Left hindlimb (tissue), 1 donor: ENCODE measurements at places on chromosomes 13 and 19.

- no peak for DNase-seq
Observed at GRCh38 chr19:33191501-33191900, 2.6 kb upstream of the LRP3 start.

- DNase-seq = no peak
Observed at GRCh38 chr19:12237143-12237839, 57.4 kb downstream of the ZNF44 start.

DNA sequence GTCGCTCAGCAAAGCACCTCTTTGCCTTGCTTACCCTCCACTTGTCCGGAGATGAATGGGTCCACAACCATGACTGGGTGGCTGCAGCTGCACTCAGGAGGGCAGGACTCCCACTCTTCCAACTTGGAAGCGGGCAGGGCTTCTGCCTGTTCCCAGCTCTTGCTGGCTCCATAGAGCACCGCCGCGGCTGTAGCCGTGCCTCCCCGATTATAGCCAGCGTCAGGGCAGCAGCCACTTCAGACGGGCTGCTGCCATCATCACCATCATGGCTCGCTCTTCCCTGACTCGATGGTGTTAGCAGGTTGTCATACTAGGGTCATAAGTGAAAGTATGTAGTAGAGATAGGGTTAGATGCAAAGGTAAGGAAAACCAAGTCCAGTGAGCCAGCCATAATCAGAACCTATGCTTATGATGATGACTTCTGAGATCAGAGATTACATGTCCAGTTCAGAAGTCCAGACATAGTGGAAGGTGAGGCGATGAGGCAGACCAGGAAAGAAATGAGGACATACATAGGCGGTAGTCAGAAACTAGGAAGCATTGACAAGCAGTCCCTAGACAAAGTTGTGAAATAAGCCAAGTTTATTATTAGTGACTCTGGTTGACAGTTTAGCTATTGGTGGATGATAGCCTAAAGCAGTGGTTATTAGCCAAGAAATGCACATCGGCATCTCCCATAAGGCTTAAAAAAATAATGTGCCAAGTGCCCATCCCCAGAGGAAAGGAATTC, 4.4 kb upstream of the INTS6 start:
- no peak for DNase-seq

- no peak for DNase-seq
Observed at GRCh38 chr13:88456151-88456550, 785.0 kb downstream of the SLITRK5 start.

DNA sequence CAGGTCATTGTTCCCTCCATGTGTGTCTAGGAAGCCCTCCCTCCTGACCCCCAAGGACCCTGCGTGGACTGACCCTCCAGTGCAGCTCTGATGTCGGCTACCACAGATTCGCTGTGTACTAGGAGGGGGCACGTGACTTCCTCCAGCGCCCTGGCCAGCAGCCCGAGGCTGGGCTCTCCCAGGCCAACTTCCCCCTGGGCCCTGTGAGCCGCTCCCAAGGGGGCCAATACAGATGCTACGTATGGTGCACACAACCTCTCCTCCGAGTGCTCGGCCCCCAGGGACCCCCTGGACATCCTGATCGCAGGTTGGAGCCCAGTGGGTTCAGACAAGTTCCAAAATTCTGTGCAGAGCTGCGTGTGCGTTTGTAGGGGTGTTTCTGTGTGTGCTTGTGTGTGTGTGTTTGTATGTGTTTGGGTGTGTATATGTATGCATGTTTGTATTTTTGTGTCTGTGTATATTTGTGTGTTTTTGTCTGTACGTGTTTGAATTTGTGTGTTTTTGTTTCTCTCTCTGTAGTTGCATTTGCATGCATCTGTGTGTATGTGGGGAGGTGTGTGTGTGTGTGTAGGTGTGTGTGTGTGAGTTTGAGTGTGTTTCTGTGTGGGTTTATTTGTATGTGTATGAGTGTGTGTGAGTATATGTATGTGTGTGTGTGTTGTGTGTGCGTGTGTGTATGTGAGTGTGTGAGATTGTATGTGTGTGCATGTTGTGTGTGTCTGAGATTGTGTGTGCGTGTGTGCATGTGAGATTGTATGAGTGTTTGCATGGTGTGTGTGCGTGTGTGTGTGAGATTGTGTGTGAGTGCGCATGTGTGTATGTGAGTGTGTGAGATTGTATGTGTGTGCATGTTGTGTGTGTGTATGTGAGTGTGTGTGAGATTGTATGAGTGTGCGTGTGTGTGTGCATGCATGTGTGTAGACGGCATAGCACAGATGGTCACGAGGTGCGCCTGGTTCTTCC, 21.4 kb upstream of the LILRA2 start:
- DNase-seq = no peak
